ENCODE measurements at places on chromosomes 4 and X.
A peak's percentile ranks its signal among the peaks of the same experiment; 100 is the strongest.

- no peak for DNase-seq
- no peaks in the 10 kb centered on the region for H3K27me3 ChIP-seq
- H3K4me3 ChIP-seq, result no peak overlapping the region
- no peaks in the 10 kb centered on the region for H3K36me3 ChIP-seq
- peaks cover 2% of the 10 kb centered on the region for H3K4me1 ChIP-seq
- H3K27ac ChIP-seq, result no peak overlapping the region
Observed at GRCh38 chr4:37588150-37588549, 98.0 kb downstream of the RELL1 start.

DNA sequence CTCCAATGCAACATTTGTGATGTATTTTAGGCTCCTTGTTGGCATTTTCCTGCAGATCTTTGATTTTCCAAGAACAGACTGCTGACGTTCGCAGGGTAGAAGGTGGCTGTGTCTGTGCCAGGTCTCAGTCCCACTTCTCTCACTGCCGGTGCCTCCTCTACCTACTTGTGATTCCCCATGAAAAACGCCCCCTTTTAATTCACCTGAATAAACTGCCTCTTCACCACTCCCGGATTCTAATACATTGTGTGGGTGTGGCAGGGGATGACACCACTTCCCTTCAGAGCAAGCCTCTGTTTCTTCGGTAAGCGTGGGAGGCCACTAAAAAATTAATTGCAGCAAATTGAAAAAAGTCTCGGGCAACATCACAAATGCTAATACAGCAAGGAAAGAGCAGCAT, 96.1 kb upstream of the FAM9B start:
- no peaks in the 10 kb centered on the region for H3K27me3 ChIP-seq
- no peak overlapping the region for H3K4me3 ChIP-seq
- no peaks in the 10 kb centered on the region for H3K4me1 ChIP-seq
- DNase-seq, result no peak
- no peak overlapping the region for H3K27ac ChIP-seq

- DNase-seq, result no peak
- no peak overlapping the region for H3K4me3 ChIP-seq
- no peaks in the 10 kb centered on the region for H3K4me1 ChIP-seq
Observed at GRCh38 chr4:1026115-1026514, 14.7 kb downstream of the FGFRL1 start.

DNA sequence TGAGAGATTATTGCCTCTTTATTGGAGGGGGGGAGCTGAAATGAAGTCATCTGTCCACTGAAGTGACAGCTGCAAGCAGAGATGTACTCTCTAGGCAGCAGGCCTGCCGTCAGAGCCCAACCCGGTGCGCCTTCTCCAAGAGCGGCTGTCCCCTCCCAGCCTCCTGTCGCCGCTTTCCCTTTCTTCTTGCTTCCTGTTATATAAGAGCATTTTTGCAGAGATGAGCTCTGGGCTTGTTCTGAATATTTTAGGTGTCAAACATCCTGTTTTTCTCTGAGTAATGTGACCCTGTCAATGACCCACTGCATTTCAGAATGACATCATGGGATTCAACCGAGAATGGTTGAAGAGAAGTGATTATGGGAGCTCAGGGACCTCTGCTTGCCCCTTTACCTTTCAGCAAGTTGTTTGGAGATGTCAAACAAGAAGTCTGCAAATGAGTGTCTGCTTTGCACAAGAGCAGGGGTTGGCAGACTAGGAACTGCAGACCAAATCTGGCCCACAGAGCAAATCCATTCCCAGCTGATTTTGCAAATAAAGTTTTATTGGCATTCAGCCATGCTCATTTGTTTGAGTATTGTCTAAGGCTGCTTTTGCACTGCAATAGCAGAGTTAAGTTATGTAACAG, 79.9 kb downstream of the SLC9A6 start:
- H3K27me3 ChIP-seq, result no peaks in the 10 kb centered on the region
- DNase-seq, result peak; percentile 8
- no peak overlapping the region for H3K4me3 ChIP-seq
- peak overlapping the region; percentile 30 for H3K27ac ChIP-seq

GRCh38 chr4:148225639-148226038, 216.6 kb downstream of the NR3C2 start:
- no peak for DNase-seq
- H3K4me3 ChIP-seq, result no peak overlapping the region
- no peaks in the 10 kb centered on the region for H3K36me3 ChIP-seq
- H3K4me1 ChIP-seq, result no peaks in the 10 kb centered on the region
- no peaks in the 10 kb centered on the region for H3K27me3 ChIP-seq
- H3K27ac ChIP-seq, result no peak overlapping the region
